Hematopoietic multipotent progenitor cell treated with erythropoietin and hydrocortisone succinate and interleukin-3 and kit ligand, for 4 days (in vitro differentiated cells): ENCODE measurements at places on chromosomes 4 and X.
A peak's percentile ranks its signal among the peaks of the same experiment; 100 is the strongest.

DNA sequence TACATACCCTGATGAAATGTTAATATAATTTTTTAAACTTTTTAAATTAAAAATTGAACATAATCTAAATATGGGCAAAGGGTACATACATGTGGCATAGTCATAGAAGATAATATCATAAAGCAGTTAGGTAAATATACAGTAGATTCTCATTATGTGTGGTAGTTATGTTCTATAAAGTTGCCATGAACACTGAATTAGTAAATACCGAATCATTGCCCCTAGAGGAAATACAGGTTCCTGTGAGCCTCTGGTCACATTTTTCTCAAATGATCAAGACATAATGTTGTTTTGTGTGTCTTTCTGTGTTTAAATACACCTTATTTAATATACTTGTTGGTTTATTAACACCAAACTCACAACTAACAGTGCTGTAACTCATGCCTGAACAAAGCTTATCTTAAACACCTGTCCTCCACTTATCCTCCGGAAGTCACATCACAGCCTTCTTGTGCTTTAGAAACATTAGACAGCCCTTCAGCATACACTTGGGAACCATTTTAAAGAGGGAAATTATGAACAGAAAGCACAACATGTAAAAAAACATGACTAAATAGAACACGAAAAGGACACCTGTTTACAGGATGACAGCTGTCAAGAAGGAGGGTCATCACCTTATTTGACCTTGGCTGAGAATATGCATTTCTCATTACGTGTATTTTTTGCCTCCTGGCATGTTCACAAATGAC is 169.4 kb upstream of the NAP1L5 start:
- no peak for DNase-seq

DNA sequence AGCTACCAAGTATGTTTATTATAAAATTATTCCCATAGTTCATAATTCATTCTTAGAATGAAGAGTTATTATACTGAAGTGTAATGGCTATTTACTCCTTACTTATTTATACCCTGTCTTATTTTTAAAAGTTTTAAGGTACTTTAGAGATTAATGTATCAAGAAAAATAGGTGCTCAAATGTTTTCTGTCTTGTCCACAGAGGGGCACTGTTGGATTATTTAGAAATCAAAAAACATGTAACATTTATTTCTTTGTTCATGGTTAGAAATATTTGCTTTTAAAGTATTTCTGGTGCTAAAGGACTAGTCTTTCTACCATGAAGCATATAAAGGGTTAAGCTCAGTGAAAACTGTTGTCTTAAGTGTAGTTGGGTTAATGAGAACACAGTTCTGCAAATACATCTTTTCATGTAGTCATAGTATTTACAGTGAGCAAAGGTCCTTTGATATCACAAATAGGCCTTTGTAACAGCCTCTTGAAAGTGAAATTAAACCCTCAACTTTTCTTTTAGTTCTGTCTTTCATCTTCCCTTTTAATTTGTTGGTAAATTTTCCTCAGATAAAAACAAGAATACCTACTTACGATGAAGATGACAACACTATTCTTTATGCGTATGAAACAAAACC is 7.7 kb downstream of the SCML1 start:
- peak; percentile 28 for DNase-seq

- DNase-seq = no peak
Measured at GRCh38 chr4:173243917-173244658, 75.5 kb downstream of the GALNT7 start.

- DNase-seq = no peak
Measured at GRCh38 chr4:140014284-140014683, 139.7 kb downstream of the MAML3 start.

DNA sequence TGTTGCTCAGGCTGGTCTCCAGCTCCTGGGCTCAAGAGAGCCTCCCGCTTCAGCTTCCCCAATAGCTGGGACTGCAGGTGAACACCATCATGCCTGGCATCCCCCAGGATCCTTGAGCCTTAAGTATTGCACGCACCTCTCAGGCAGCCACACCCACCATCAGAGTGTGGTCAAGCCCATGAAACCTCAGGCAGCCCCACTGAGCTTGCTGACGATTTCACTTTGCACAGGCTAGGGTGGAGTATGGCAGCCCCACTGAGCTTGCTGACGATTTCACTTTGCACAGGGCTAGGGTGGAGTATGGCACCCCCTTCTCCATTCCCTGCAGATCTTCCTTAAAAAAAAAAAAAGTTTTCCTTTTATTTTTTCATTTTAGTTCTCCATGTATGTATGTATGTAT is 57.2 kb downstream of the RHOXF2B start:
- DNase-seq = peak; percentile 16

GRCh38 chr4:26459756-26460530 is 30.3 kb downstream of the CCKAR start:
- DNase-seq = no peak

- DNase-seq = no peak
Measured at GRCh38 chrX:29315931-29316330, 728.7 kb downstream of the IL1RAPL1 start.

- DNase-seq = no peak
Measured at GRCh38 chr4:15657366-15657765, 2.2 kb upstream of the FBXL5 start.

GRCh38 chrX:22135994-22136684 is 104.0 kb downstream of the PHEX start:
- DNase-seq = peak; percentile 65

DNA sequence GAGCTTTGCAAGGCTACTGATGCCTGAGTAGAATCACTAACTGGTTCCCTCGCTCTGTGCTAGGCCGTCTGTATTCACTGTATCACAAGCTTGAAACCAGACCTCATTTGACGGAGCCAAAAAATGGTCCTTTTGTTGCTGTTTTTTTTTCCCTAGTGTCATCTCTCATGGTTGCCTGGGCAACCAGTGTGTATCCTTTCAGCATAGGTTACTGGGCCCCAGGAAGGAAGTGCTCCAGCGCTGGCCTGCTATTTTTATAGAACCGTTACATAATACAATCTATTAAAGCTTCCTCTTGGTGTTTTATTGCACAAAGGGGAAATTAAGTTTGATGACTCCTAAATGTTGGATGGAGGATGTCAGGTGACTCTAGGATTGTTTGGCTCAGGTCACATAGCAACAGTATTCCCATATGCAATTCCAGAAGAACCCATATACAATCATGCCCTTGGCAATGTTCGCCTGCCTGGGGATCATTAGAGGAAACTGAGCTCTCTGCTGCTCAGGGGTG is 220.4 kb downstream of the SPRY1 start:
- DNase-seq = peak; percentile 82

DNA sequence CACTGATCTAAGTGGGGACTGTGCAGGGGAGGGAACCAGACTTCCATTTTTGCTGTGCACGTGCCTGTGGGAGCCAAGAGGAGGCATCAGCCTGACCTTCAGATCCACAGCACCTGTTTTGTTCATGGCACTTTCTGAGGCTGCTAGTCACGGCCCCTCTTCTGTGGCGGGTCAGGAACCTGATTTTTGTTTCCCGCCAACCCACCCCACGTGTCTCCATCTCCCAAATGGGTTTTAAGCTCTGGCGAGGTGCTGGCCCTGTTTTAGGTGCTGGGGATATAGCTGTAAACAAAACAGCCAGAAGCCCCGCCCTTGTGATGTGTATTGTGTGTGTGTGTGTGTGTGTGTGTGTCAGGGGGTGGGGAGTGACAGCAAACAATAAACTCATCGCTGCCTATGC is 60.4 kb upstream of the GRPEL1 start:
- DNase-seq = no peak

- peak; percentile 60 for DNase-seq
Measured at GRCh38 chr4:163048447-163048846, 118.2 kb downstream of the NAF1 start.

DNA sequence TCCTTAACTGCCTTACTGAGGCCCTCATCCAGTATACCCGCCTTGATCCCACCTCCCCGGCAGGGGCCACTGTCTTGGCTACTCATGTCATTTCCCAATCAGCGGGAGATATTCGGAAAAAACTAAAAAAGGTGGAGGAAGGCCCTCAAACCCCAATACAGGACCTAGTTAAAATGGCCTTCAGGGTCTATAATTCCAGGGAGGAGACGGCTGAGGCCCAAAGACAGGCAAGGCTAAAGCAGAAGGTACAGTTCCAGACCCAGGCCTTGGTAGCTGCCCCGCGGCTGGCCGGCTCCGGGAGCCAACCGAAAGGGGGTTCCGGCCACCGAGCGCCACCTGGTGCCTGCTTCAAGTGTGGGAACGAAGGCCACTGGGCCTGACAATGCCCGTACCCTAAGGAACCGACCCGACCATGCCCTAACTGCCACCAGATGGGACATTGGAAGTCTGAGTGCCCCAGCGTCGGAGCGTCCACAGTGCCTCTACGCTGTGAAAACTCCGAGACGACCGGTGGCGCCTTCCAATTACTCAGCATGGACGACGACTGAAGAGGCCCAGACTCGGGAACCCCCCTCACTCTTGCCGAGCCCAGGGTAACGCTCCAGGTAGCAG is 959.6 kb downstream of the RPA4 start:
- DNase-seq = no peak

- no peak for DNase-seq
Measured at GRCh38 chr4:2623442-2623841, 87.0 kb downstream of the FAM193A start.

DNA sequence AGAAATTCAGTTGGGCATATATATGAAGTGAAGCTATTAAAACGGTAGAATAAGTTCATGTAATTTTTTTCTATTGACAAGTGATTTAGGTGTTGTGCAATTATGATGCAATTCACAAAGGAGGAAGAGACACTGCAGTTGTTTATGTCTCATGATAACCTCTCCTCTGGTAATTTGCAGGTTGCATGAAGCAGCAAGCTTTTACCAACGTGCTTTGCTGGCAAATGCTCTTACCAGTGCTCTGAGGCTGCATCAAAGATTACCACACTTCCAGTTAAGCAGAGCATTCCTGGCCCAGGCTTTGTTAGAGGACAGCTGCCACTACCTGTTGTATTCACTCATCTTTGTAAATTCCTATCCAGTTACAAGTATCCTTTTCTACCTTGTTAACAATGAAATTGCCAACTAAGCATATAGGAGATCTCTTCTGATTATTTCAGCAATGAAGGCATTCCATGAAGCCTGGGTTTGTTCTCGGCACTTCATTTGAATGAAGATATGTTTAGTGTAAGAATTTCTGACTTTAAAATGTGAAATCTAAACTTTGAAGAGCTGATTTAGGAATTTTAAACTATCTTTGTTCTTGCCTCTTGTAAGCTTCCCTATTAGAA is 3.9 kb downstream of the TMEM33 start:
- peak; percentile 70 for DNase-seq

DNA sequence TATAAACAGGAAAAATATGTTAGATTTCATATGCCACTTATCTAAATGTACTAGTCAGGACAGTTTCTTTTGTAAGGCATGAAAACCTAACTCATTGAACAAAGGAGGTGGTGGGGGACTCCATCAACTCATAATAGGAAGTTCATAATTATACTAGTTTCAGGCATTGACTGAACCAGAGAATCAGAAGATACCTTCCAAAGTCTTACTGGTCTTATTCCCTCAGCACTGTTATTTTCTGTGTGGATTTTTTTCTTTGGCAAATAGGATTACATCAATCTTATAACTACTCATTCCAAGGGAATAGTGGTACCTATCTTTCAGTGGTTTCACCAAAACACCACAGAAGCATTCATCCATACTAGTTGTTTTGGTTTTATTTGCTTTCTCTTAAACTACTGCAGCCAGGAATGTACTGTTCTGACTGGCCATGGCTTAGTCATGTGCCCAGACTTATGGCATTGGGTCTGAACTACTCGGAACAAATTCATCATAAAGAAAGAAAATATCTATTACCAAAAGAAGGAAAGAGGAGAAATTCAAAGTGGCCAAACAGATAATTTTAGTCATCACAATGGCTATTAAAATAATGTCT is 273.9 kb downstream of the ARAP2 start:
- DNase-seq = no peak

- no peak for DNase-seq
Measured at GRCh38 chr4:121236353-121237068, 72.4 kb upstream of the TNIP3 start.

DNA sequence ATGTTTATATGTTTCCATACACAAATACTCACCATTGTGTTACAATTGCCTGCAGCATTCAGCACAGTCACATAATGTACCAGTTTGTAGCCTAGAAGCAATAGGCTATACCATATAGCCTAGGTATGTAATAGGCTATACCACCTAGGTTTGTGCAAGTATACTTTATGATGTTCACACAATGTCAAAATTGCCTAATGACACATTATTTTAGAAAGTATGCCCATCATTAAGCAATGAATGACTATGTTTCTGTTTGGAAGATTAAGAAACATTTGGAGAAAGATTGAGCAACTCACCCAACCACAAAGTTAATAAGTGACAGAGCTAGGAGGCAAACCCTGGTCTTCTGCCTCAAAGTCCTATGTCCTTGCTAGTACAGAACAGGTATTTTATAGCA is 96.8 kb upstream of the GRIA3 start:
- peak; percentile 56 for DNase-seq

DNA sequence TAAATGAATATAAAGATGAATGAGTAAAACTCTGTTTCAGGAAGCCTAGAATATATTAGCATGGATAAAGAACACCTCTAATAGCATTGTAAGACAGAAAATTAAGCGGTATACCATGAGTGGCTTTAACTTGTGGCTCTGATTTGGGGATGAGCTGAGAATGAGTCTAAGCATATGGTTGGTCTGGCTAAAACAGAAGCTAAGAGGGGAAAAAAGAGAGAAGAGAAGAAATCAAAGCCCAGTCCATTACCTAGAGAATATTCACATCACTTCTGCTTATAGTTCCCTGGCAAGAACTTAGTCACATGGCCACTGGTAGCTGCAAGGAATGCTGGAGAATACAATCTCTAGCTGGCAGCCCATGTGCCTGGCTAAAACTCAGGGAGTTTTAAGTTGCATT is 414.5 kb downstream of the PRDM5 start:
- no peak for DNase-seq

GRCh38 chr4:45944000-45944399 is 179.9 kb downstream of the GABRG1 start:
- DNase-seq = peak; percentile 47

DNA sequence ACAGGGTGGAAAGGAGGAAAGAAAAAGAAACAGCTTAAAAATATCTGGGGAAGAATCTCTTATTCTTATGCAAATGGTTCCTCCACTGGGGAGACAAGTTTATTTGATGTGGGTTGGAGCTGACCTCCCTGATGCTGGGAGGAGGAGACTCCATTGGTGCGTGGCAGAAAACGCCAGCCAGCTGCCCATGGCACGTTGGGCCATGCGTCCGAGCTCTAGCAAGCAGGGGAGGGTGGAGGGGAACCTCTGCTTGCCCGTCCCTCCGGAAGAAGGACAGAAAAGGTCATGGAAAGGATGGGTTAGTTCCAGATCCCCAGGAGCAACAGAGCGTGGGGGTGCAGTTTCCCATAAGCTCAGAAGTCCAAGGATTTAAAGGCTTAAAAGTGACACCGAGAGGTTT is 210.4 kb downstream of the KLHL4 start:
- DNase-seq = no peak

GRCh38 chrX:95718746-95719145 is 965.9 kb upstream of the DIAPH2 start:
- DNase-seq = no peak
